Activated CD4-positive, CD25-positive, alpha-beta regulatory T cell treated with anti-CD3 and anti-CD28 coated beads, Interleukin-2, amount 50 U/mL, for 16 hours (primary cell): ENCODE measurements at places on chromosomes 1 and 21.

GRCh38 chr1:169175461-169175860 is 69.0 kb downstream of the ATP1B1 start:
- DNase-seq = no peak

GRCh38 chr1:79012500-79012899 is 6.0 kb upstream of the ADGRL4 start:
- no peak for DNase-seq

- no peak for DNase-seq
These were observed 2.6 kb downstream of the TAS1R3 start for GRCh38 chr1:1333551-1334241.

DNA sequence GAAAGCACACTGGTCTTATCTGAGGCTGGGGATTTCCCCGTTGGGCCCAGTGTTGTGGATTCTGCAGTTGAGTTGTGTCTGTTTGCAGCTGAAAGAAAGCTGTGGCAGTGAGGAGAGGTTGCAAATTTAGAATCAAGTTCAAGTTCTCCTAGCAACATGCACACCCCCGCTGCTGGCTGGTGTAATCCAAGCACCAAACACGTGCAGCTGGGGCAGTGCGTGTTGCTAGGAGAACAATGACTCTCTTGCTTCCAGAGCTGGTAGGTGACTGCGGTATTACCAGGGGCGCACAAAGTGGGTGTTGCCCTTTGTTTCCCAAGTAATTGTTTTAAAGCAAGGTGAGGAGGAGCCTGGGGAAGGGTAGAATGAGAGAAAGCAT is 91.5 kb downstream of the IER5 start:
- no peak for DNase-seq
